Lung microvascular endothelial cell (primary cell): ENCODE measurements at places on chromosomes 1 and 21.

- DNase-seq, result peak; percentile 96
These were observed 359.0 kb upstream of the PTBP2 start for GRCh38 chr1:96362623-96363022.

GRCh38 chr1:245086389-245086969 lies 68.3 kb upstream of the KIF26B start:
- no peak for DNase-seq

GRCh38 chr1:67948151-67949080 lies 102.0 kb downstream of the DIRAS3 start:
- DNase-seq, result no peak

DNA sequence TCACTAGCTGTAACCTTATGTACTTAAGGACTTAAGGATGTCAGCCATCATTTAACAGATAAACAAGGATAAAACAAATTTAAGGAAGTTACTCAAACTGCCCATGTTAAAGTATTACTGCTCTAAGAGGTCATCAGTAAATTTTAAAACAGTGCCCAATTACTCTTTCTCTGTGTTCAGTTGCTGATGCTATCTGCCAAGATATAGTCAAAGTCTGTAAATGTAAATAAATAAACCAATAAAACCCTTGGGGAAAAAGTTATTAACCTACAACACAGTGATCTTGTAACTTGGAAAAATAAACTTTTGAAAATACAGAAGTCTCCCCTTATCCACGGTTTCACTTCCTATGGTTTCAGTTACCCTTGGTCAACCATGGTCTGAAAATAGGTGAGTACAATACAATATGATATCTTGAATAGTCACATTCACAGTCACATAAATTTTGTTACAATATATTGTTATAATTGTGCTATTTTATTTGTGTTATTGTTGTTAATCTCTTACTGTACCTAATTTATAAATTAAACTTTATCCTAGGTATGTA lies 501.8 kb downstream of the LMO4 start:
- no peak for DNase-seq

GRCh38 chr1:187842406-187843165 lies 1013.8 kb downstream of the PLA2G4A start:
- DNase-seq, result peak; percentile 71

DNA sequence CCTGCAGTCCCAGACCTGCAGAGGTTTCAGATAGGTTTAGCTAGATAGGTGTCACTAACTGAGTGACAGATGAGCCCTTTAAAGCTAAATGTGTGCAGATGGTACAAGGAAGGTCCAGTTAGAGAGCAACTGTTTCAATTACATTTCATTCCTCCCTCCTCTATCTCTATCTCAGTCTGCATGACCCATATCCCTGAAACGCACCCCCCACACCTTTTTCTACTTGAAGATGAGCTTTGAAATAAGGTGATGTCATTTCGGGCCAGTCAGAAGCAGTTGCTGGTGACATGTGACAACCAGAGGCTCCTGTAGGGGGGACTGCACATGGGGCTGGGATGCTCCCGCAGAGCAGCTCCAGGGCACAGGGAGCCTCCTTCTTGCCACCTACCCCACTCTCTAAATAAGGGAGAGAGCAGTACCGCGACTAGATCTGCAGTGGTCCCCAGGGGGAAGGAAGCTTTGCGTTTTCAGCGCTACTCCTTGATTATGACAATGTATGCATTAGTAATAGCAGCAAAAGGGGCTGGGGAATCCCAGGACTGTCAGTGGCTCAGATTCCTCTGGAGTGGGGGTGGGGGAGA lies 4.3 kb downstream of the ATP8B2 start:
- DNase-seq, result no peak

GRCh38 chr21:34864370-34865149 lies 184.5 kb downstream of the RUNX1 start:
- no peak for DNase-seq

DNA sequence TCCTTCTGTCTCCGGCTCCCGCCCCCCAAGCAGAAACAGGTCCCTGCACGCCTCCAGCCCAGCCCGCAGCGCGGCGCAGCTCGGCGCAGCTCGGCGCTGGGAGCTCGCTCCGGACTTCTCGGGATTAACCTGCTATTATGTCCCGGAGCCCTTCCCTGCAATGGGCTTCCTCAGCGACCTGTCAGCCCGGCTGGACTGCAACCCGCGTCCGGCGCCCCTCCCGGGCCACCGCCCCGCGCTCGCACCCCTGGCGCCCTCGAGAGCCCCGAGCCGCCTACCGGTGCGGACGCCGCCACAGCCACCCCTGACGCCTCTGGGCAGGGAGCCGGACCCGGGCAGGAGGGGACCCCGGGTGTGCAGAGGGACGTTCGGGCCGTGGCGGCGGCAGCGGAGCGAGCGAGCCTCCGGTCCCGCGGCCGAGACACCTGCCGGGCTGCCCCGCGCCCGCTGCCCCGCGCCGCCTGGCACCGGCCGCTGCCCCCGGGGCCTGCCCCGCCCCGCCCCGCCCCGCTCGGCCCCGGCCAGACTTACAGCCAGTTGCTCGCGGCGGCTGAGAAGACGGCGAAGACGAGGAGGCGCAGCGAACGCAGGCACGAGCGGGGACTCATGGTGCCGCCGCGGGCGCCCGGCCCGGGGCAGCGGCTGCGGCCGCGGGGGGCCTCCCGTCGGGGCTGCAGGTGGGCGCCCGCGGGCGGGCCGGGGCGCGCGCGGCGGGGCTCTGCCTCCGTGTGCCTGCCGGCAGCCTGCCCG lies 407 bp downstream of the WNT4 start:
- peak; percentile 26 for DNase-seq

DNA sequence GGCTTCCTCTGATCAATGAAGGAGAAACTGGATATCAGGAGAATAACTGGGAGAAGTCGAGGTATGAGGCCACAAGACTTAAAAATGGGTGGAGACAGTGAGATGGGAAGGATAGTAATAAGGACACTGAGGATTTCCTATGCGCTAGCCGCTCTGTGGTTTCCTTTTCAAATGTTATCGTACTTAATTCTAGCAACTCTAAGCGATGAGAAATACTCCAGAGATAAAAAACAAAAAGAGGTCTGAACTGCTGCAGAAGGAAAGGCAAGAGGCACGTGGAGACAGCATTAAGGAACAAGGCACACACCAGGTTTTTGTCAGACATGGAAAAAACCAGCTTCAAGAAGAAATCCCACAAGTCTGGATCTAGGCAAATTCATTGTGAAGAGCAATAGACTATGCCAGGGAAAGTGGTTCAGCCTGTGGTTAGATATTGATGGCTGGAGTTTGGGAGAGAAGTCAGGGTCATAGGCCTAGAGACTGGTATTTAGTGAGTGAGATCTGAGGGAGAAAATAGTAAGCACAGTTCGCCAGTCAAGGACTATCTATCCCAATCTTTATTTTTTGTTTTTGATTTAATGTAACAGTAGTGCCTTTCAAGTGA lies 5.3 kb downstream of the CLCA2 start:
- no peak for DNase-seq

DNA sequence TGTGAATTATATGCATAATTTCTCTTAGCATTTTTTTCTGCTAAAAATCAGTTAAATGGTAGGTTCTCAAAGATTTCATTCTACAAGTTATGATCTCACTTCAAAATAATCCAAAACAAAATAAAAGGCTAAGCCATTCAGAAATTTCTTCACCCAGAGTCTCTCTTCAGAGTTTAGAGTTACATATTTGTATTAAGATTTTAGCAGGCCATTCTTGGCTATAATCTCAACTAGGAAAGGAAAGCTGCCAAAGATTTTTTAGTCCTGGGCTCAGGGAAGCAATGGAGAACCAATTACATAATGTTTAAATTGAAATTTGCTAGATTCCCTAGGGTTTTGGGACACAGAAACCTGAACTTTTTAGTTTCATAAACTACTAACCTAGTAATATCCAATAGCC lies 245.0 kb downstream of the USH2A start:
- DNase-seq, result no peak

DNA sequence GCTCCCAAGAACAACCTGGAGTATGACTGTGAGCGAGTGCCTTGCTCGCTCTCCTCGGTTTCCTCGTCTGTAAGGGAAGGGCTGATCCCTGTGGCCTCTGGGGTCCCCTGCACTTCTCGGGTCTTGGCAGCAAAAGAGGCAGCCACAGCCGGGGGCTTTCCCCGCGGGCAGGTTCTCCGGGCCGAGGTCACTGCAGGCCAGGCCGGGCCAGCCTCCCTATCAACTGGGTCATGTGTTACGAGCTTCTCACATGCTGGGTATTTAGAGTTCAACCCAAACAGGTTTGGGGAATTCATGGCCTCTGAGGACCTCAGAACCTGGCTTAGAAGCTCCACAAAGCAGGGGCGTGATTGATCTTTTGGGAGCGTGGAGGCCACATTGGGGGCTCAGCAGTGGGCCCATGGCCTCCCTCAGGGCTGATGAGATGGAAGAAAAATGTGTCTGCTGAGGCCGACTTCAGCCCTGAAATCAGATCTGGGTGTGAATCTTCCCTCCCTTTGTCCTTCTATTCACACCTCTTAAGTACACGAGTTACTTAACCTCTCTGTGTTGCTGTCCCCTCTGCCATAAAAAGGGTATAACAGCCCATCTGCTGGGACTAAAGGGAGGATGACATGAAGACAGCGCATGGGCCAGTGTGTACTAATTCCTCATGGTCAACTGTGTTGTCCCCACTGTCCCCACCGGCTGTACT lies 103.7 kb downstream of the PRDM2 start:
- no peak for DNase-seq

DNA sequence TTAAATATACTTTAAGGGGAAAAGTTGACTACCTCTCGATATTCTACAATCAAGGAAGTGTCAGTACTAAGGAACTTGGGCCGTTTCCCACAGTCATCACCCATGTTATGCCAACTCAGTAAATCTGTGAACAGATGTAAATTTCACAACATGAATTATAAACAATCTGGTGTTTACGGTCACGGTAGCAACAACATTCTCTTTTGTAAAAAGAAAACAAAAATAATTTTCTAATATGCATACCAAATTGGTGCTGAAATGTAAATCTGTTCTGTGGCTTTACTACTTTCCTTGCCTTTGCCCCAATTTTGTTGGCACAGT lies 1.2 kb downstream of the SH3GLB1 start:
- DNase-seq, result peak; percentile 24
